CD8-positive, alpha-beta memory T cell (primary cell): ENCODE measurements at places on chromosomes 5 and 9.

DNA sequence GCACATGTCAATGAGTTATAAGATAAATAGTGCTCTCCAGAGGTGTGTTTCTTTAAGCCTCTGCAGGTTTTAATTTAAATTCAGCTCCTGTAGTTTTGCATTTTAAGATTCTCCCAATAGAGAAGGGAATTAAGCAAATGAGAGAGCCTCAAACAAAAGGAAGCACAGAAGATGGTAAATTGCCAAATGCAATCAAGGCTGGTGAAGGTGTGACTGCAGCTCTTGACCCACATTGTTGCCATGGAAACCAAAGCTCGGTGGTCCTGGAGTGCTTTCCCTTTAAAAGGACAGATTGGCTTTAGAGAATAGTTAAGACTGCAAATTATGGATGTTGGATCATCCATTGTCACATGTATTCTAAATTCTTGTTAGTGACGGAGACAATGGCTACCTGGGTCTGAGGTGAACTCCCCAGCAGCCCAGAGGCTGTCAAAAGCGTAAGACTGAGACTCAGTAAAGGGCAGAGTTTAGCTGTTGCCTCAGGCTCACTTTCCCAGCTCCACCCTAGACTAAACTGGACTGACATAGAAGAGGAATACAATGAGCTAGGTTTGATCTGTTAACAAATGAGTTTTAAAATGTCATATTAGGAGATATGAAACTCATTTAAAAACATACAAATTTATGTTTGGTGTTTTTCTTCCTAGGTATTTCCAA lies 12.3 kb downstream of the GAPT start:
- H3K36me3 ChIP-seq: no peaks in the 10 kb centered on the region
- H3K4me3 ChIP-seq: no peak overlapping the region
- H3K27me3 ChIP-seq: no peaks in the 10 kb centered on the region
- H3K4me1 ChIP-seq: no peaks in the 10 kb centered on the region
- DNase-seq: no peak

DNA sequence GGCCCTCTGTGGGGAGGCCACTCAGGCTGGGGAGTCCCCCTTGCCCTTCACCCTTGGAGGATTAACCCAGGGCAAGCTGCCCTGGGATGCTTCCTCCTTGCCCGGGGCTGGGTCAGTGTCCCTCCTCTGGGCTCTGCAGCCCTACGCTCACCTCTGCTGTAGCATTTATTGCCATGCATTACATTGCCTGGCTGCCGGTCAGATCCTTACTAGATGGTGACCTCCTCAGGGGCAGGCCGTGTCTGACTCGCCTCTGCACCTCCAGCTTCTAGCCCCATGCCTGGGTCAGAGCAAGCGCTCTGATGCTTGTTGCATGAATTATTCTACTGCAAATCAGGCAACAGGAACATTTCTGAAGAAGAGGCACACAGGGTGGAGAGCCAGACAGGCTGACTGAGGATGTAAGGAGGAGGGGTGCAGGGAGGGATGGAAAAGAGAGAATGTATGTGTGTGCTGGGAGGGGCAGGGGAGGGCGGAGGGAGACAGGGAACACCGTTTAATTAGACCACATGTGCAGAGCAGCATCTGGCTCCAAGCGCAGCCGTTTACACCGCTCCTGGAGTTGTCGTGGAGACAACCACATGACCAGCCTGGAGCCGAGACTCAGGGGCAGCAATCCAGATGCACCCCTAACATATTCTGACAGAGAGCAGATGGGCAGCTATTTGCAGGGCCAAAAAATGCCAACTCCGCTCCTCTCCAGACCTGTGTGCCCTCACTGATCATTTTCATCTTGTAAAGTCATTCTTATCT lies 117.0 kb downstream of the CRB2 start:
- H3K4me1 ChIP-seq: no peaks in the 10 kb centered on the region
- H3K27ac ChIP-seq: no peak overlapping the region
- no peaks in the 10 kb centered on the region for H3K36me3 ChIP-seq
- H3K4me3 ChIP-seq: no peak overlapping the region

DNA sequence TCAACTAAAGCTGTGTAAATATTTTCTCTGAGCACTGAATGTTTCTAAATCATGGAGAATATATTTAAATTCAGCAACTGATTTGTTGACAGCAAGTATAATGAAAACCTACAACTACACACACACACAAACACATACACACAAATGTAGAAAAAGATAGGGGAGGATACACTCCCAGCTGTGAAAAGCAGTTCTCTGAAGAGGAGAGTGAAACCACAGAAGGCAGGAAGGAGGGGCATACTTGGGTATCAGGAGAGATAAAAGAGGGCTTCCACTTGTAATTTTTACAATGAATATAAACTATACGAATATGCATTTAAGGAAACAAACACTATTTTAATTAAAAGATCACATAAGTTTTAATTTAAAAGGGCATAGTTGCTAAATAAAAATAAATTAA lies 227.8 kb upstream of the SLC24A2 start:
- no peak for DNase-seq
- no peak overlapping the region for H3K27ac ChIP-seq
- no peaks in the 10 kb centered on the region for H3K27me3 ChIP-seq
- no peaks in the 10 kb centered on the region for H3K36me3 ChIP-seq

DNA sequence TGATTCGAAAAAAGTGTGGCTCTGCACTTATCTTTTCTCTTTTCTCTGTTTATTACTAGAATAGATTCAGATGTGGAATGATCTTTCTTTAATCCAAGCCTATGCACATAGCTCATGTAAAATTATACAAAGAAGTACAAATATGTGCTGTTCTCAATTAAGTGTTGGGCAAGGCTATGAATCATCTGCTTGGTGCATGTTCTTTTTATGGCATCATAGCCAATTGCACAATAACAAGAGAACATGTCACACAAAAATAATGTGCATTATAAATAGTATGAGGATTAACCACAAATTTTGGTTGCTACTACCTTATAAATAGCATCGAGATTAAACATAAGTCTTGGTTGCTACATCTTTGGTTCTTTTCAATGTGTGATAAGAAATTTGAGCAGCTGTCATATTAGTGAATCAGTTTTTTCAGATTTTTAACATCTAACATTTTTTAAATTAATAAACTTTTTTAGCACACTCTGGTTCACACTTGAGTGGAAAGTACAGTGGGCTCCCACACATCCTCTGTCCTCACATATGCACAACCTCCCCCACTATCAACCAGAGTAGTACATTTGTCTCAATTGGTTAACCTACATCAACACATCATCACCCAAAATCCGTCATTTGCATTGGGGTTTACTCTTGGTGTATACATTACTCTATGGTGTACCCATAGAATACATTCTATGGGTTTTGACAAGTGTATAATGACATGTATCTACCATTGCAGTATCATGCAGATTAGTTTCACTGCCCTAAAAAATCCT lies 6.8 kb upstream of the RECK start:
- no peak for DNase-seq
- no peaks in the 10 kb centered on the region for H3K36me3 ChIP-seq
- no peaks in the 10 kb centered on the region for H3K4me1 ChIP-seq
- no peak overlapping the region for H3K4me3 ChIP-seq

- no peaks in the 10 kb centered on the region for H3K36me3 ChIP-seq
- no peak for DNase-seq
Measured at GRCh38 chr5:19987612-19988361, at the start of gene CDH18. Gene CDH18 (minus strand): TSS chr5:19988200. CDS start chr5:19838986, 149,214 bp downstream.

DNA sequence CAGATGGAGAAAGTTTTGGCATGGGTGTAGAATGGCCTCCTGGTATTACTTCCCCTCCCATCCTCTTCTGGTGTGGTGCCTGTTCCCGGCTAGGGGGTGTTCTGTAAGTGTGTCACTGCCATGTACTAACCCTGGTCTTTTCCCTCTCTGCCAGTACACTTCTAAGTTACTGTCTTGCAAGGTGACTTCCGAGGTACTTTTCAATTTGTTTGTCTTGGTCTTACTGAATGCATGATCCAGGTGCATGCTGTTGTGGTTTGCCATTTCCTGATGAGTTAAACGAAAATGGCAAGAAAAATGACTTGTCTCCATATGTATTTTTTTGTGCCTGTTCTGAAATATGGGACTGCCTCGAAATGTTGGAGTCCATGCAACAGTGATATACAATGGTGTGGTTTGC lies 46.0 kb downstream of the C9orf152 start:
- H3K27ac ChIP-seq: no peak overlapping the region
- H3K27me3 ChIP-seq: no peaks in the 10 kb centered on the region
- peaks cover 21% of the 10 kb centered on the region for H3K4me1 ChIP-seq
- no peak overlapping the region for H3K4me3 ChIP-seq
